ENCODE measurements at places on chromosomes 2 and 18.

- DNase-seq: no peak
Observed at GRCh38 chr2:225756198-225756597, 356.7 kb downstream of the NYAP2 start.

DNA sequence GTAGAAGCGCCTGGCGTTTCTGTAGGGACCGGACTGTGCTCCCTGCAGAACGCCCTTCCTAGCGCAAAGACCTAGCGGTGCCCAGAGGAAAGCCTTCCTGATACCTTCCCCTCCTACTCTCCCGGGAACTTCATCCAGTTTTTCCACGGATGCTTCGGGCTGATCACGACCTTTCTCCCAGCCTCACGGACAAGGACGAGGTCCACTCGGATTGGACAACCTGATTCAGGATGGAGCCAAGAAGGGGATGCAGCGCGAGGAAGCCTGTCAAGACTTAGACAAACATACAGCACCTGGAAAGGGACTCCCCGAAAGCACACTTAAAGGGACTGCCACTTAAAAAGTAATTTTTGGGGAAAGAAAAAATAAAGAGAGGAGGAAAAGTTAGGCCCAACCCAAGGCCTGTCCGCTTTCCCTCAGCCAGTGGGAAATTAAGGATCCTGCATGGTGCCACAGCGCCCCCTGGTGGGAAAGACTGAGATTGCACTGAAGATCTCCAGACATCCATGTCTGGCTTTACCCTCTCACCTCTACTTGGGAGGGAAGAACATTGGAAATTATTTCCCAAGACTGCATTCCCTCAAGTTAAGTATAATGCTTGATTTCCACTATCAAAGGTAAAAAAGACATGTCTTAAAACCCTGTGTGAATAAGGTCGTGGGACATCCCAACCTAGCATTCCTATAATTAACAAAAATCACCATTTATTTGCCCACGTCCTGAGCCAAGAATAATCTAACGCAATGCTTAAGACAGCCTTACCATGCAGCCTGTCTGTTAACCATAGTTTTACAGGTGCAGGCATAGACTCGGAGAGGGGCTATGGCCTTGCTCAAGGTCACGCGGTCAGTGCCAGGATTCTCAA lies 13.4 kb upstream of the COPS8 start:
- no peak for DNase-seq

GRCh38 chr2:122736279-122736678 lies 980.8 kb downstream of the TSN start:
- DNase-seq: no peak

DNA sequence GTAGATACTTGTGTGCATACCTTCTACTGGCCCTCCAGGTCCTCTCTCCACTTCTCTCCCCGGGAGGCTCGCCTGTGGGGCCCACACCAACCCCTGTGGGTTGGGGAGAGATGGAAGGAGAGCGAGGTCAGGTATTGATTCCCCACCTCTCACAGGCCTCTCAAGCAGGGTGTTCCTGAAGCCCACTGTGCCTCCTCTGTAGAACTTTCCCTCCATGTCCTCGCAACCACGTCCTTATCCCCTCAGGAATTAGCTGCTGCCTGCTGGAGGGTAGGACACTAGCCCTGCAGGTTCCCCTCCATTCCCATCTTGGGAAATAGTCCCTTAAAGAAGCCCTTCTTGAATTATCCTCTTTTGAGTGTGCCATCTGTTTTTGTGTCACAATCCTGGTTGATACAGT lies 38.9 kb upstream of the KLF11 start:
- no peak for DNase-seq

GRCh38 chr2:88897715-88898114 lies 206.2 kb downstream of the RPIA start:
- no peak for DNase-seq

GRCh38 chr2:57217013-57217412 lies 829.6 kb upstream of the VRK2 start:
- DNase-seq: no peak

DNA sequence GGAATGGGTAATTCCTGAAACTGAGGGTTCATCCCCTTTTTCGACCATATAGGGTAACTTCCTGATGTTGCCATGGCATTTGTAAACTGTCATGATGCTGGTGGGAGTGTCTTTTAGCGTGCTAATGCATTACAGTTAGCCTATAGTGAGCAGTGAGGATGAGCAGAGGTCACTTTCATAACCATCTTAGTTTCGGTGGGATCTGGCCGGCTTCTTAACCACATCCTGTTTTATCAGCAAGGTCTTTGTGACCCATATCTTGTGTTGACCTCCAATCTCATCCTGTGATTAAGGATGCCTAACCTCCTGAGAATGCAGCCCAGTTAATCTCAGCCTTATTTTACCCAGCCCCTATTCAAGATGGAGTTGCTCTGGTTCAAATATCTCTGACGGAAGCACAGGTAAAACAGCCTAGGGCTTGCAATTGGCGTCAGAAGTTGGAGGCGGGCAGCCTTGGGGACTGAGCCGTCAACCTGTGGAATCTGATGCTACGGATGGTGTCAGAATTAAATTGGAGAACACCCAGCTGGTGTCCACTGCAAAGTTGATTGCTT lies 19.5 kb downstream of the RALBP1 start:
- DNase-seq: no peak

DNA sequence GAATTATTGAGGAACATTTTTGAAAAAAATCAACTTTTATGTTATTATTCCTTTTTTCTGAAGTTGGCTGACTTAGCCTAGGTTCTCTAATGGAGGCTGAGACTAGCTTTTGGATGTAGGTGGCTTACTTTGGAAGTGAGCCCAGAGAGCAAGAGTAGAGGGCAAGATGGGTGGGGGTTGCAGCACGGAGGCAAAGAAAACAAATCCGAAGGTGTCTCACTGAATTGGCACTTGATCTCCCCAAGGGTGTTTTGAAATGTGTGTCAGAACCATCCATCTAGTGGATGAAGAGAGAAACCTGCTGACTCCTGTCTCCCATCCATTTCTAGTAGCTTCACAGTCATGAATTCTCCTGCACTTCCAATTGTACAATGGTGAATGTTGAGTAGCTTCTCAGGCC lies 390.7 kb downstream of the TMEM182 start:
- DNase-seq: no peak

DNA sequence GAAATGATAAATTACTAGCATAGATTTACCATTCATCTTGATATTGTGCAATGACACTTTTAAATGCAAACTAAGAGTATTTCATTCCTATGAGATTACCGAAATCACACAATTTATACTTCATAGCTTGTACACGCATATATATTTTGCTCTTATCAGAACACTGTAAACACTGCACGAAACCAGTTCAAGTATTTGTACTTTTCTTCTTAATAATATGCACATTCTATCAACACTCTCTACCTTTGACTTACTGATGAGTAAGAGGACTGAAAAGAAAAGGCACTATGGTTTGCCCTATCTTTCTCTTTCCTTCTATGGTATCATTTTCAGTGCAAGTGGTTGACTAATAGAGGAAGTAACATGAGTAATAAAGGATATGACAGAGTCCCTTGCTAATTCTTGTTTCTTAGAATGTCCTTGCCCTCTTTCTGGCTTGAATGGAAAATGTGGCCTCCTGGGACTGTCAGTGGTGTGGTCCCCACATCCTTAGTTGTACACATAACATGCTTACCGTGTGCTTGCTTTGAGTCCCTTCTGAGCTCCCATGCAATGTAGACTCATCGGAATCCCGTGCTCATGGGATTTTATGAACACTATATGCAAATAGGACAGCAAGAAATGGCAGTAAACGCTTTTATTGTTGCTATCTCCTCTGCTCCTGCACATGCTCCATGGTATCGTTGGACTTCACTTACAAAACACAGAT lies 363.5 kb upstream of the TNP1 start:
- no peak for DNase-seq

DNA sequence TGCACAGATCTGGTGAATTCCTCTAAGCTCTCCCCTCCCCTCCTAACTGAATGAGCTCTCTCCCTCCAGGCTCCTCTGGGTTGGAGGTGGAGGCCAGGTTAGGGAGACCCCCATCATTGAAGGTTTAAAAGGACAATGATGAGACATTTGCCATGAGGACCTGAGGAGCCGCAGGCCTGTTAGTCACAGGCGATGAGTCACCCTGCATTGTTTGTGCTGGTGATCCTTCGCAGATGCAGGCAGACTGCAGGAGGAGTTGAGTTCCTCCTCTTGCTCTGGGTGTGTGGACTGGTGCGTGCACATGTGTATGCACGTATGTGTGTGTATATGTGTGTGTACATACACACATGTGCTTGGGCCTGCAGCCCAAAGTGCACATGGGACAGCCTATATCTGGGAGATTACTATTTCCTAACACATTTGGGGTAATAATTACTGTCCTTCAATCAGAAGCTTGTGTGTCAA lies 42.0 kb downstream of the MCFD2 start:
- DNase-seq: no peak

- no peak for DNase-seq
Observed at GRCh38 chr2:29042561-29043075, 31.7 kb downstream of the PCARE start.

- DNase-seq: no peak
Observed at GRCh38 chr2:222364285-222364895, 60.0 kb upstream of the SGPP2 start.

DNA sequence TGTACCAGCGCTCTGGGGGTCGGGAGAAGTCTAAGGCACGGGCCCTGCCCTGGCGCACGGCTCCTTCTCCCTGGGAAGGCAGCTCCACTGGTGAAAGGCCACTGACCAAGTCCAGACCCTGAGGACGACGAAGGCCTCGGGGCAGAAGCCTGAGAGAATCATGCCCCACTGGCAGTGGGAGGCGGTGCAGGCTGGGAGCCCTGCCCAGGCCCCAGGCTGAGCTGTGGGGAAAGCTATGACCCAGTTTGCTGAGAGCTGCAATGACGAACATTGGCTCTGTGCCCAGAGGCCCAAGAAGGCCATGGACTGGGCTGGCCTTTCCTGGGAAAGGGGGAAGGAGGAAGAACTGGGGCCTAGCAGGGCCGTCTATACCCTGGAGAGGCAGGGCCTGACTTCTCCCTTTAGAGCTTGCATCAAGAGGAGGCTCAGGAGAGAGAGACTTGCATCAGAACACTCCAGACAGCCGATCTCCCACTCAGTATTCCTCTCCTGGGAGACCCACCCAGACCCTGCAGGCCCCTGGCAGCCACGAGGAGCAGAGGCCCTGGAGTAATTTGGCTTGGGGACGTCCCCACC lies 32.9 kb downstream of the HS1BP3 start:
- DNase-seq: no peak

DNA sequence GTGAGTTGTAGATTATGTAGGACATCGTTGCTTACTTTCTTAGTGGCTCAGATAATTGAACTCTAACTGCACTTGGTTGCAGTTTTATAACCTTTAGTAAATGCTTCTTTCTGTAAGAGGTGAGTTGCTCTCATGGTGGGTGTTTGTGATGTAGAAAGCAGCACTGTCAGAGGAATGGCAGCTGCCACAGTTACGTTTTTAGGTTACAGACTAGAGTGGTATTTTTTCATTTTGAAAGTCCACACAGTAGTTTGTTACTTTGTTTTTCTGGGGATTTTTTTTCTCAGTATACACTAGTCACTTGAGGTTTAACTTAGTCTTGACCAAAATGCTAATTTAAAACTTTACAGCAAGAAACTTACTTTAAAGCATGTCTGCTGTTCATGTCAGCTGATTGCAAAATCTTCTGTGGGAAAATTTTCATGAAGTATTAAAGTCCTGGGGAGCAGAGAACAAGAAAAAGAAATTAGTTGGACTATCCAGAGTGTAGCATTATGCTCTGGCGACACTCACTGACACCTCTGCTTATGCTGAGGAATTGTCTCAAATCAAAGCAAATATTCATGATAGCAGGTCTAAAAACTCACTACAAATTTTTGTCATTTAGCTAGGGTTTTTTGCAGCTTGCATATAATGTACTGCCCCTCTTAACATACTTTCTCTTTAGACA lies 14.8 kb downstream of the AFTPH start:
- no peak for DNase-seq

- no peak for DNase-seq
Observed at GRCh38 chr18:26440644-26441043, 107.7 kb downstream of the KCTD1 start.

GRCh38 chr2:218252509-218253231 lies 8.1 kb upstream of the GPBAR1 start:
- DNase-seq: no peak

DNA sequence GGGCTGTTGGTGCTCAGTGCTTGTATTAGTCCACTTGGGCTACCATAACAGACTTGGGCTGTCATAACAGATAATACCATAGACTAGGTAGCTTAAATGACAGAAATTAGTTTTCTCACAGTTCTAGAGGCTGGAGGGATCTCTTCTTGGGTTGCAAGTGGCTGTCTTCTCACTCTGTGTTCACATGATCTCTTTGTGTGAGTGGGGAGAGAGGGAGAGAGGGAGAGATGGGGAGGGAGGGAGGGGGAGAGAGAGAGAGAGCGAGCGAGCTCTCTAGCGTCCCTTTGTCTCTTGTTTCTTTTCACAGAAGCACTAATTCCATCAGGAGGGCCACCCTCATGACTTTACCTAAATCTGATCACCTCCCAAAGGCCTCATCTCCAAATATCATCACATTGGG lies 4.5 kb upstream of the XRCC5 start:
- no peak for DNase-seq

DNA sequence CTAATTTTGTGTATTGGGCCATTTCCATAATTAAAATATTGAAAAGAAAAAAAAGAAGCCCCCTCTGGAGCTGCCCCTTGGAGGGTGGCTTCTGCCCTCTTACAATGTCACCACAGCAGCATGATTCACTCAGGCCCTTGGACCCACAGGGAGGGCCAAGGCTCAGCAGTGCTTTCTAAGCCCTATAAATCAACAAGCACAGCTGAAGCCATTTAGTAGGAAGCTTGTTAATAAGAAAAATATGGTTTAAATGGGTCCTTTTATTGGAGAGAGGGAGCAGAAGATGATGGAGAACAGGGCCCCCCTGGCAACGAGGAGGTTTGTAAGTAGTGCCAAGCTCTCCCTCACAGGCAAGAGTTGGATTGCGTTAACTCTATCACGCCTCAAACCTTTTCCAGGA lies 107.6 kb upstream of the FZD7 start:
- DNase-seq: no peak
